ENCODE measurements at places on chromosomes 5 and 9.

DNA sequence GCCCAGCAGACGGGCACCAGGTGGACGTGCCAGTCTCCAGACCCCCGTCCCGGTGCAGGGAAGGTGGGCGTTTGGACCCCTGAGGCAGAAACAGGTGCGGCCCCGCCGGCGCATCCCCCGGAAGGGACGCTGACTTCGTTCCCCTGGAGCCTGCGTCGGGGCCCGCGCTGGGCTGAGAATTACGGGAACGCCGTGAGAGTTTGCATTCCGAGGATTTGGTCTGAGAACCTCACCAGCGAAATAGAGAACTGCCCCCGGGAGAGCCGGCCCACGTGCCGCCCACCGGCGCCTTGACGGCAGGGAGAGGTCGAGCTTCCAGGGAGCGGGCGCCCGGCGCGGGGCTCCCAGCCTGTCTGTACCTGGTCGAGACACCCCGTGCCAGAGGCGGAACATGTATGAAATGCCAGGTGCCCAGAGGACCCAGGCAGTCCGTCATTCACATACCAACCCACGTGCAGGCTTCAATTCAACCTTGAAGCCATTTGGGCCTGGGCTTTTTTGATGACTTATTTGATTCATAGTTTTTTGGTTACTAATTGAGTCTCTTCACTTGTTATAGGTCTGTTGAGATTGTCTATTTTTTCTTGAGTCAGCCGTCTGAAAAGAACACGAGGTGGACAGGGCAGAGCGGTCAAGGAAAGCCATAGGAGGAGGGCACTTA is 877 bp upstream of the CAMSAP1 start:
- no peak for DNase-seq

- no peak for DNase-seq
These were observed 109.0 kb upstream of the PCAT7 start for GRCh38 chr9:94445863-94446262.

- no peak for DNase-seq
These were observed 23.7 kb downstream of the SLC6A7 start for GRCh38 chr5:150213530-150213929.

DNA sequence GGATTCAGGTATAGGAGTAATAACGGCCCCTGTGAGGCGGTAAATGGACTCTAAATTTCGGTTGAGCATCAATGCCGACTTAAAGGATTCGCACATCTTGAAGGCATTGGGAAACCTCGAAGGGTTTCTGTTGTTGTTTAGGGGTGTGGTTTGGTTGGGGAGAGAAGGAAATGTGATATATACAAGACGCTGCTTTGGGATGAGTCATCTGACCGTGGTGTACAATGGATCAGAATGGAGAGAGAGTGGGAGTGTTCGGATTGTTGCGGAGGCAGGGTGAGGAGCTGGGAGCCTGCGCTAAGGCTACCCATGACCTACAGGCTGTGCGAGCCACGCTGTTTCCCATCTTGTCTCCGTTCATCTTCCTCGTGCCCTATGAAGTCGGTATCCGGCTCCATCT is 60.4 kb upstream of the ERCC6L2 start:
- DNase-seq: no peak

Measured in right renal cortex interstitium (tissue), 3 donors.